Activated T-cell treated with anti-CD3 and anti-CD28 coated beads, Interleukin-2, amount 50 U/mL, for 48 hours (primary cell): ENCODE measurements at places on chromosomes 11 and 22.

GRCh38 chr11:30917859-30918478 lies 331.8 kb upstream of the MPPED2 start:
- no peak for DNase-seq

- DNase-seq: no peak
These were observed 121.3 kb downstream of the APOL5 start for GRCh38 chr22:35838855-35839576.

DNA sequence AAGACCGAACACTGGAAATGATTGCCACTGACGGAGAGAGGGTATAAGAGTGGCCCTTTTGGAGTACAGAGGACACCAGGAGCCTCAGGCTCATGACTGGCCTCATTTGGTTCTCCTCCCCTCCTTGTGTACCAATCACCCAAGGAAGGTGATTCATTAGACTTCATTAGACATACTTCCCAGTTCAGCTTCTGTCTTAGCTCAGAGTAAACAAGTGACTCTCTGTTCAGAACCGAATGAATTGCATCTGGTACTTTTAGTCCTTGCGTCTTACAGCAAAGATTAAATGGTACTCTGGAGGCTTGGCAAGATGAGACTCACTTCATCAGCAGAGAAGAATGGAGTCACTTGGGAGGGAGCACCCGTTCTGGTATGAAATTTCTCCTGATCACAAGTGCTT lies 75.2 kb downstream of the ZNRF3 start:
- DNase-seq: no peak

- DNase-seq: no peak
These were observed 8.6 kb downstream of the MCAT start for GRCh38 chr22:43134553-43134952.

GRCh38 chr11:12439615-12440014 lies 62.2 kb downstream of the PARVA start:
- DNase-seq: no peak

DNA sequence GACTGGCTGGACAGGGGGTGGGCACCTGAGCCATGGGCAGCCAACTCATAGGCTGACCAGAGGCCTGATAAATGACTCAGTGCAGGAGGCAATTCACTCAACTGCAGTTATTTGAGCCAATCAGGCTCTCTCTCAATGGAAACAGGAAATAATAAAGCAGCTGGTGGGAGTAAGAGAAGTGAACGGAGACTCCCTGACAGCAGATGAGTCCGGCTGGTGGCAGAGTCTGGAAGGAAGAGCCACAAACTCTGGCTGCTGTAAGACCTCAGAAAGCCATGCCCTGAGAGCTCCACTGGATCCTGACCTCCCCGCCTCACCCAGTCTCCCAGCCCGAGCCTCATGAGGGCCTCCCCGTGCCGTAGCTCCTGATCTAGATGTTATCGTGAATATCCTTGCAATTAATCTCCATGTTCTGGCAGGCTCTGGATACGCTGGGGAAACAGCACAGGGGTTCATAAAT lies 69.8 kb downstream of the TRIM29 start:
- no peak for DNase-seq

GRCh38 chr11:76796511-76797198 lies 13.5 kb downstream of the TSKU start:
- DNase-seq: no peak

GRCh38 chr11:73325036-73325981 lies 17.2 kb downstream of the ARHGEF17 start:
- no peak for DNase-seq

- DNase-seq: no peak
These were observed 673 bp upstream of the SHANK2 start for GRCh38 chr11:71252770-71253730.

GRCh38 chr11:102187416-102188151 lies 77.3 kb downstream of the YAP1 start:
- DNase-seq: no peak

GRCh38 chr11:132202621-132203020 lies 832.2 kb downstream of the NTM start:
- no peak for DNase-seq

DNA sequence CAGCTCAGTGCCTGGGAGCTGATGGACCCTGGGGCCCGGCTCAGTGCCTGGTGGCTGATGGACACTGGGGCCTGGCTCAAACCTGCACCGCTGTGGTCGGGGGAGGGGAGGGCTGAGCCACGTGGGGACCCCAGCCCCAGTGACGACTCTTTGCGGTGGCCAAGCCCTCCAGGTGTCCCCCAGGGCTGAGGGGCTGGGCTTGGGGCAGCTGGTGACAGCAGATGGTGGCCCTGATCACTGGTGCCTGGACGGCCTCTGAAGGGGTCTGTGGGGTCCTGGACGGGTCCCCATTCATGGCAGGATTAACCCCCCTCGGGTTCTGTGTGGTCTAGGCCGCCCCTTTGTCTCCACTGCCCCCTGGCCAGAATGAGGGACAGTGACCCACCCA lies 3.4 kb upstream of the MUC5B start:
- DNase-seq: no peak

DNA sequence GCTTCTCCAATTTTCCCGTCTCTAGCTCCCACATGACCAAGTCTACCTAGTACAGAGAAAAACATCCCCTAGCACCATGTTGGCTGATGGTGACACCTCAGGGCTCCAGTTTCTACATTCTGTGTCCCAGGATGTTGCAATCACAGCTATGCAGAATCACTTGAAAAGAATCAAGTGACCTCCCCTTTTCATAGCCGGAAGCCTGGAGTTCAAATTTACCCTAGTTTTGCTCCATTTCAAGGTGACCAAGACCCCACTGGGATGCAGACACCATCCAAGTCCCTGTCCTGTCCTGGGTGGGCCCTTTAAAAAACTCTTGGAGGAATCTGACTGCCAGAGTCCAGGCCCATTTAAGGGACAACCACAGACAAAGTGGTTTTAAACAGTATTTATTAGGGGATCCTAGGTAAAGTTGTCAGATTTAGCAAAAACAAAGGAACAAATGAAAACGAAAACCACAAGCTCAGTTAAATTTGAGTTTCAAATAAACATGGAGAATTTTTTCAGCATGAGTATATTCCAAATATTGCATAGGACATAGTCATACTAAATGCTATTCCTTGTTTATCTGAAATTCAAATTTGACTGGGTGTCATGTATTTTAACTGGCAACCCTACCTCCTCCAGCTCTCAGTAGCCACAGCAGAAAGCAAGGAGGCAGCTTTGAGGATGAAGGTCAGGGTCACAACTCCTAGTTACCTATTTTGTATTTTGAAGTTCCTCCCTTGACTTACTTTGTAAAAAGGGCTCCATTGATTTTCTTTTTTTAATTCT lies 52.4 kb downstream of the MIAT start:
- DNase-seq: no peak

DNA sequence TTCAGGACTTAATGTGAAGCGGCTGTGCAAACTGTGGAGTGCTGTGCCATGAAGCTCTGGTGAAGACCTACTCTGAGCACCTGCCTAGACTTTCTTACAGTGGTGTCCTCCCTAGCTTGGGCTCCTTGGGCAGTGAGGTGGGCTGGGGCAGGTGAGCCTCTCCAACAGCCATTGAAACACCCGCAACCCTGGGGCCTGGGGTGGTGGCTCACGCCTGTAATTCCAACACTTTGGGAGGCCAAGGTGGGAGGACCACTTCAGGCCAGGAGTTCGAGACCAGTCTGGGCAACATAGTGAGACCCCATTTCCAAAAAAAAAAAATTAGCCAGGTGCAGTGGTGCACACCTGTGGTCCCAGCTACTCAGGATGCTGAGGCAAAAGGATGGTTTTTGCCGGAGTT lies 14.3 kb upstream of the SEC14L3 start:
- no peak for DNase-seq

DNA sequence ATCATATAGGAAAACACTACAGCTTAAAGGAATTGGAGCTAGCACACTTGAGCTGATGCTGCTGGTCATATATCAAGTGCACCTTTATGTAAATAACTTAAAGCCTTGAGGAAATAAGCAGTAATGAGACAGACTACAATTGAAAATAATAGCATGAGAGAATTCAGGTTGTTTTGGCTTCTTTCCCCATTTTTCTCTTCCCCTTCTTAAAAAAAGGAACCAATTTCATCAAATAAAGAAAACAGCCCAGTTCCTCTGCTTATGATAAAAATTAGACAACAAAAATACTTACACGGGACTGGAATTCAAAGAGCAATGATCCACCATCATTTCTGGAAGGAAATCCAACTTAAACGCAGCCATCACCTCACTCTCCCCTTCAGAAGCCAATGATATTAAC lies 50.2 kb upstream of the RAPSN start:
- no peak for DNase-seq

DNA sequence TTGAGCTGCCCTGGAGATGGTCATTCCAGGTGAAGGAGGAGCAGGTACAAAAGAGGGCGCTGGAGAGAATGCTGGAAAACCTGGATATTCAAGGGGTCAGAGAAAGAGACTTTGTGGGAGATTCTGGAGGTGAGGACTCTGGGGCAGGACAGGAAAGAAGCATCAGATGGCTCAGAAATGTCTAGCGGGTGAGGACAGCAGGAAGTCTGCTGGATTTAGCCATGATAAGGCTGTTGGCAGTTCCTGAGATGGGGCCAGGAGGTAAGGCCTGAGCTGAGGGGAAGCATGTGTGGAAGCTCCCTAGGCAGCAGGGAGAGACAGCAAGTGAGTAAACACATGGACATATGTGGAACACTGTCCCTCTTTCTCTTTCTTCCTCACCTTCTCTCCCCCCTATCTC lies 1.5 kb downstream of the UPB1 start:
- DNase-seq: no peak

- DNase-seq: no peak
These were observed at the start of gene SHISAL1 for GRCh38 chr22:44312766-44313165. TSS of gene SHISAL1 (minus strand) at chr22:44312951. CDS start at chr22:44300945, 12,006 bp downstream.

- DNase-seq: no peak
These were observed 43.8 kb downstream of the TRMU start for GRCh38 chr22:46379066-46379930.

DNA sequence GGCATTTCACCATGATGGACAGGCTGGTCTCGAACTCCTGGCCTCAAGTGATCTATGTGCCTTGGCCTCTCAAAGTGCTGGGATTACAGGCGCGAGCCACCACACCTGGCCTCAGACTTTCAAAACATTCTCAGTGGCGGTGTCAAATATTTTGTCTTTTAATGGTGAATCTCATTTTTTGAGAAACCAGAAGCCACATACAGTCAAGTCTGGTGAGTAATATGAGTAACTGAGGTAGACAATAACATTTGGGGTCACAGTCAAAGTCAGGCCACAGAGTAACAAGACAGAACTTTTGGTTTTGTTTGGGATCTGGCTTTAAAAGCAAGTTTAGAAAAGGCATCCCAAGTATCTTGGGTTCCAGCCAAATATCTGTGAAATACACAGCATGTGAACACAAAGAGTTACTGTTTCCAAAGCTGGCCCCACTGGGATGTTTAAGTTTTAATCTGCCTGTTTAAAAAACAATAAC lies 5.6 kb upstream of the TMA7B start:
- DNase-seq: no peak

DNA sequence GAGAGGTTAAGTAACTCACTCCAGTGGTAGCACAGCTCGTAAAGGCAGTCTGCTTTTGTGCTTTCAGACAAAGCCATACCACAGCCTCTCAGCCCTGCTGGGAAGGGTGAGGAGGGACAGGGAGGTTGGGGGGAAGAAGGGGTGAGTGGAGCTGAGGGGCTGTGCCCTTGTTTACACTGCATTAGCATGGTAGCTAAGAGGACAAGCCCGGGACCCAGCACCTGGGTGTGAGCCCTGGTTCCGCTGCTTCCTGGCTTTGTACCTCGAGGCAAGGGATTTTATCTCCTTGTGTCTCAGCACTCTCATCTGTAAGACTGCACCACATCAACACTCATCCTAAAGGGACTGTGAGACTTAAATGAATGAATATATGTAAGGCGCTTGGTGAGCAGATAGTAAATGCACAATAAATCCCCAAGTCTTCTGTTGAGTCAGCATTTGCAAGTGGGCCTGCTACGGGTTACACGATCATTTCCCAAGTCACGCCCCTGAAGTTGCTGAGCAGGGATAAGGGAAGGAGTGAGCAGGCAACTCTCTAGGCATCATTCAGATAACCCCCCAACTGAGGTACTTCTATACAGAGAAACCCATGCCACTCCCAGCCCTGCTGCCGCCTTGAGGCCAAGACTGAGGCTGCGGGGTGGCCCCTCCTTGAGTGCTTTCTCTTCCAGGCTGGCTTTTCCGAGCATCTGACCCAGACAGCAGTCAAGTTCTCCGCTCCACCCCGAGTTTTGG lies 7.5 kb downstream of the RASD2 start:
- no peak for DNase-seq

DNA sequence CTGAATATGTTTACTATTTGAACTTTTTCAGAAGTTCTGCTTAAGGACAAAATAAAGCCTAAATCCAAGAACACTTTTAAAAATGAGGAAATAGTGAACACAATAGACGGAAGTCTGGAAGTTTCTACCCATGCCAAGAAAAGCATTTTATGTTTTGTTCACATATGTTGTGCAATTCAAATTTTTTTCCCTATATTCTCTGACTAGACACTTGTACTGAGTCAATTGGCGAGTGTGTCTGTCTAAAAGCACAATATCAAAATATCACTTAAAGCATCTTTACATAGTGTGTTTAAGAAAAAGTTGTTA lies 29.2 kb downstream of the INCENP start:
- no peak for DNase-seq

GRCh38 chr22:46514592-46515207 lies 22.7 kb downstream of the CELSR1 start:
- no peak for DNase-seq

GRCh38 chr11:27060816-27061460 lies 20.3 kb downstream of the BBOX1 start:
- no peak for DNase-seq

DNA sequence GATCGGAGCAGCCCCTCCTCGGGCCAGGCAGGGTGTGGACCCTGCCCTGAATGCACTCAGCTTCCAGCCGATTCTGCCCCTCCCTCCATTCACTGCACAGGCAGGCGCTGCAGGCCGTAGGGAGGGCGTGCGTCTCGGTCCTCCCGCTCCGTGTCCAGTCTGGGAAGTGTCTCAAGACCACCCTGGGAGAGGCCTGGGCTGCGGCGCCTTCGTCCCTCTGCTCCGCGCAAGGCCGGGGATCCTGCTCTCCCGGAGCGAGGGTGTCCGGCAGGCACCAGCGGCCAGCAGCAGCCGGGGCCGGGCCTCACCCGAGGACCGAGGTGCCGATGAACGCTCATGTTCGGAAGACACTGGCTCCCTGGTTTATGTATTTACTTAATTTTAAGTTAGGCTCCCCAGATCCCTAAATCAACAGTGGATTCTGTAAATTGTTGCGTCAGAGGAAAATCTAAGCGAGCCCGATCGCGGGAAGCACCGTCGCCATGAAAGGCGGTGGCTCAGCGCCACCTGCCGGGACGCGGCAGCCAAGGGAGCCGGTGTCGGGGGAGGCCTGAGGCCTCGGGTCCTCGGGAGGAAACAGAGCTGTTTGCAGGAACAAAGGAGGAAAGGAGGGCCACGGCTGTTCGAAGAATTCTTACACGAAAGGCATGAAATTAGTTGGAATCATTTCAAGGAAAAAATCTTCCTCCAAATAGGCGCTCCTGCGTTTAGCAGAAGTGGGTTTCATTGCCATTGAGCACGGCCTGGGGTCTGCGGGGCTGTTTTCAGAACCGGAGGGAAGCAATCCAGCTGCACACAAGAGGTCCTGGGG lies 195.3 kb downstream of the BRD1 start:
- DNase-seq: peak; percentile 39

GRCh38 chr11:69178819-69179482 lies 23.2 kb downstream of the SMIM38 start:
- DNase-seq: no peak

GRCh38 chr11:17421781-17422180 lies 33.3 kb upstream of the KCNJ11 start:
- DNase-seq: no peak
